CD4-positive, alpha-beta T cell treated with Interleukin-2 at 100 ng/mL for 4 hours (primary cell): ENCODE measurements at places on chromosomes 16 and 17.

- no peak for DNase-seq
Observed at GRCh38 chr17:28573521-28573920, 2.2 kb upstream of the PIGS start.

GRCh38 chr17:2847381-2848333 lies 51.4 kb downstream of the RAP1GAP2 start:
- no peak for DNase-seq

DNA sequence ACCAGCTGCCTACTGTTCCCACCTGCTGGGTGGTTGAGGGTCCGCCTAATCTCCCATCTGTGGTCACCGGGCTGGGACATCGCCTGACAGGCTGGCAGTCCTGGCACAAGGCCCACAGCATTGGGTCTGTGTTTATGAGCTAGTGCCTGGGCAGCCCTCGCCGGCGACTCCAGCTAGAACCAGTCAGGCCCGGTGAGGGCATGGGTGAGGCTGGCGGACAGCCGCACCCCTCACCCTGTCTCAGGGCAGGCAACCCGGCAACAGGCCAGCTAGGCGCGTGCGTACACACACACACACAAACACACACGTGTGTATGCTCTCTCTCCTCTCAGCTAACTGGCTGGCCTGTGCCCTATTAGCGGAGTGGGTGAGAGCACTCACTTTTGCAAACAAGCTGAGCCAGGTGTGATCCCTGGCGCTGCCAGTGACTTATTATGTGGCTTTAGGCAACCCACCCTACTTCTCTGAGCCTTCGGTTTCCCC lies 10.4 kb downstream of the HSD11B2 start:
- DNase-seq, result no peak

DNA sequence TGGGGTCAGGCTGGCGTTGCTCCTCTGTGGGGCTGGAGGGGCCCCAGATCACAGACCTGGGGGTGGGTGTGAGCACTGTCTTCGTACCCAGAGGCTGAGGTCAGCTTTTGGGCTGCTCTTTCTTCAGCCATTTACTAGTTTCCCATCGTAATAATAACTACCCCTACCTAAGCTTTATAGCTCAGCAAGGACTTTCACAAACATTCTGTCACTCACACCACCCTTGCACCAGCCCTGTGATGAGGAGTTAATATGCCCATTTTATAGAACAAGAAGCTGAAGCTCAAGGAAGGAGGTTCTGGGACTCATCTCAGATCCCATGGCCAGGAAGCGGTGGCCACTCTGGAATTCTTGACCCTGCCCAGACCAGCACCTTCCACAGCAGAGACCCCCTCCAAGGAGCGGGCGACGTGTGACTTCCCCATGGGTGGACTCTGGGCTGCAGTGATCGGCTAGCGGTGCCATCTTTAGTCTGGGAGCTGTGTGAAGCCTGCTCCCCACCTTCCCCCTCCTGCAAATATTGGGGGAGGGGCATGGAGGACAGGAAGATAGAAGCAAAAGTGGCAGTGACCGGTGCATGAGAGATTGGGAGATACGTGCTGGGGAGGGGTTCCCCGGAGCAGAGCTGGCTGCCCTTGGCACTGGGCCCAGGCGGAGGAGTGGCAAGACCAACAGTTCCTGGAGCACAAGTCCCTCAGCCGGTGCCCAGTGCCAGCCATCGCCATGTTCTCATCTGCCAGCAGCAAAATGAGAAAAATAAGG lies 81.8 kb upstream of the TOB1 start:
- no peak for DNase-seq

DNA sequence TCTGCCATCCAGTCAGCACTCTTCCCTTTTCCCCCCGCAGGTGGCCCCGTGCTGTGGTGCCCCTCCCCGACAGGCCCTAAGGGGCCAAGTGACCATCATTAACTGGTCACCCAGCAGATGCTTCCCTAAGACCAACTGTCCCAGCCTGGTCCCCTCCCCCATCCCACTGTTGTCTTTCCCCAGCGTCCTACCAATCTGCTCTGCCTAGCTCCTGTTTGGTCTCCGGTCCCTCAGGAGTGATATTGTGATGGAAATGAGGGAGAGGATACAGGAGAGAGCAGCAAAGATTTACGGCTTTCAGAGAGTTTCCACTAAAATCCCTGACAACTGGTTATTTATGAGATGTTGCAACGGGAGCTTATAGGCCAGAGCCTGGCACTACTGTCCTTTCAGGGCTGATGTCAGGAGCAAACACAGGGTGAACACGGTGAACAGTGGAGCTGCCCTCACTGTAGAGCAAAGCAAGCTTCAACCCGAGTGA lies 1.4 kb upstream of the TTLL6 start:
- DNase-seq, result no peak

- no peak for DNase-seq
Observed at GRCh38 chr17:11772031-11772430, 173.8 kb downstream of the DNAH9 start.

GRCh38 chr17:80679816-80680215 lies 135.2 kb downstream of the RPTOR start:
- DNase-seq, result no peak

DNA sequence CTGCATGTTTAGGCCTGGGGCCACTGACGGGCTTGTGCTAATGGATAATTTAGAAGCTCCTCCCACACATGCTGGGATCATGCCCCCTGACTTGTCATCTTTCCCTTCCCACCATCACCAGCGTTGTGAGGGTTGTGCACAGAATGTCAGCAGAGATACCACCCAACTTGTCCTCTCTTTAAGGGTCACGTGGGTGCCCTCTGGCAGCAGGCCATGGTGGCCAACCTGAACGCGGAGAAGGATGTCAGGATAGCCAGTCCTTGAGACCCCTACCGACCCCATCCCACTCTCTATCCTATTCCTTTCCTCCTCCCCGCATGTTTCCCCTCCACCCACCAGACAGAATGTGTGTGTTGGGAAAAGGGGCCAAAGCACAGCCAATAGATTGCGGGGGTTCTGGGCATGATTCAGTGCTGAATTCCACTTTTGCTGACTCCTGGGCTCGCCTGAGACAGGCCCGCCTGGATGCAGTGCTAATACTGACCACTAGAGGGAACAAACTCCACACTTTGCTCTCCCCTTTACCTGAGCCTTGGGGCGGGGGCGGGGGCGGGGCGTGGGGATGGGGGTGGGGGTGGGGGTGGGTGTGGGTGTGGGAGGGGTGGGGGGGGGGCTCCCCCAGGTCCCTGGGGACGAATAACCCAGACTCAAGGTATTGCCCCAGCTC lies at the start of gene GH2:
Gene GH2 (minus strand): TSS at position 10 of the 667 bp plus-strand sequence. CDS start 143 bp downstream, outside the sequence.
- DNase-seq, result peak; percentile 71

DNA sequence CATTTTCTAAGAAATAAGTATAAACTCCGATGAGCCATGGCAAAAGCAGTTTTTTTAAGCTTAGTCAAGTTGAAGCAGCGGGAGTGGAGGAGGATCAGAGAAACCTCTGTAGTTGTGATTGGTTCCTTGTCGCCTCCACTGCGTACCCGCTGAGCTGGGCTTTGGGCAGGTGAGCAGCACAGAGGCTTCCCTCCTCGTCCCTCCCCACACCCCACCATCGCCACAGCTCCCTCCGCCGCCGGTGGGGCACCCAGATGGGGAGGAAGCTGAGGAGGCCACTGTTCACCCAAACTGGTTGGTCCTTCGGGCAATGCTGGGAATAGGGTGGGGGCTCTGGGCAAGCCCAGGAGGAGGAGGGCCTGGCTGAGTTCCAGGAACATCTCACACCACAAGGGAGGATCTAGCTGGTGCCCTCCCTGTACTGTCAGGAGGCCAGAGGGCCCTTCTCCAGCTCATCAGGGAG lies 5.2 kb upstream of the MRPL38 start:
- no peak for DNase-seq

- DNase-seq, result peak; percentile 69
Observed at GRCh38 chr16:88651276-88651988, 579 bp upstream of the CYBA start.

DNA sequence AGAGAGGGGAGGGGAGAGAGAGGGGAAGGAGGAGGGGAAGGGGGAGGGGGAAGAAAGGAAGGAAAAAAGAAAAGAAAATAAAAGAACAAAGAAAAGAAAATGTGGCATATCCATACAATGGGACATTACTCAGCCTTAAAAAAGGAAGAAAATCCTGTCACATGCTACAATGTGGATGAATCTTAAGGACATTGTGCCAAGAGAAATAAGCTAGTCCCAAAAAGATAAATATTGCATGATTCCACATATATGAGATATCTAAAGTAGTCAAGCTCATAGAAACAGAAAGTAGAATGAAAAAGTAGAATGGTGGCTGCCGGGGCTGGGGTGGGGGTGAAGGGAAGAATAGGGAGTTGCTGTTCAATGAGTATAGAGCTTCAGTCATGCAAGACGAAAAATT lies 40.4 kb downstream of the CNGB1 start:
- no peak for DNase-seq

- no peak for DNase-seq
Observed at GRCh38 chr17:73393962-73394361, 82.2 kb upstream of the CDC42EP4 start.

- DNase-seq, result no peak
Observed at GRCh38 chr16:15640966-15641365, 2.0 kb downstream of the MARF1 start.

DNA sequence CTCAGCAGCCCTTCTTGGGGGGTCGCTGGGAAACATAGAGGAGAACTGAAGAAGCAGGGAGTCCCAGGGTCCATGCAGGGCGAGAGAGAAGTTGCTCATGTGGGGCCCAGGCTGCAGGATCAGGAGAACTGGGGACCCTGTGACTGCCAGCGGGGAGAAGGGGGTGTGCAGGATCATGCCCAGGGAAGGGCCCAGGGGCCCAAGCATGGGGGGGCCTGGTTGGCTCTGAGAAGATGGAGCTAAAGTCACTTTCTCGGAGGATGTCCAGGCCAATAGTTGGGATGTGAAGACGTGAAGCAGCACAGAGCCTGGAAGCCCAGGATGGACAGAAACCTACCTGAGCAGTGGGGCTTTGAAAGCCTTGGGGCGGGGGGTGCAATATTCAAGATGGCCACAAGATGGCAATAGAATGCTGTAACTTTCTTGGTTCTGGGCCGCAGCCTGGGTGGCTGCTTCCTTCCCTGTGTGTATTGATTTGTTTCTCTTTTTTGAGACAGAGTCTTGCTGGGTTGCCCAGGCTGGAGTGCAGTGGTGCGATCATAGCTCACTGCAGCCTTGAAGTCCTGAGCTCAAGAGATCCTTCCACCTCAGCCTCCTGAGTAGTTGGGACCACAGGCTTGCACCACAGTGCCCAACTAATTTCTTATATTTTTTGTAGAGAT lies 3.4 kb downstream of the STH start:
- DNase-seq, result peak; percentile 82

- peak; percentile 70 for DNase-seq
Observed at GRCh38 chr17:82065638-82066303, at the start of gene DUS1L. TSS of gene DUS1L (minus strand) at chr17:82065804. CDS start at chr17:82065059, 745 bp downstream.

- DNase-seq, result no peak
Observed at GRCh38 chr17:77101521-77102410, 39.0 kb upstream of the SEC14L1 start.

DNA sequence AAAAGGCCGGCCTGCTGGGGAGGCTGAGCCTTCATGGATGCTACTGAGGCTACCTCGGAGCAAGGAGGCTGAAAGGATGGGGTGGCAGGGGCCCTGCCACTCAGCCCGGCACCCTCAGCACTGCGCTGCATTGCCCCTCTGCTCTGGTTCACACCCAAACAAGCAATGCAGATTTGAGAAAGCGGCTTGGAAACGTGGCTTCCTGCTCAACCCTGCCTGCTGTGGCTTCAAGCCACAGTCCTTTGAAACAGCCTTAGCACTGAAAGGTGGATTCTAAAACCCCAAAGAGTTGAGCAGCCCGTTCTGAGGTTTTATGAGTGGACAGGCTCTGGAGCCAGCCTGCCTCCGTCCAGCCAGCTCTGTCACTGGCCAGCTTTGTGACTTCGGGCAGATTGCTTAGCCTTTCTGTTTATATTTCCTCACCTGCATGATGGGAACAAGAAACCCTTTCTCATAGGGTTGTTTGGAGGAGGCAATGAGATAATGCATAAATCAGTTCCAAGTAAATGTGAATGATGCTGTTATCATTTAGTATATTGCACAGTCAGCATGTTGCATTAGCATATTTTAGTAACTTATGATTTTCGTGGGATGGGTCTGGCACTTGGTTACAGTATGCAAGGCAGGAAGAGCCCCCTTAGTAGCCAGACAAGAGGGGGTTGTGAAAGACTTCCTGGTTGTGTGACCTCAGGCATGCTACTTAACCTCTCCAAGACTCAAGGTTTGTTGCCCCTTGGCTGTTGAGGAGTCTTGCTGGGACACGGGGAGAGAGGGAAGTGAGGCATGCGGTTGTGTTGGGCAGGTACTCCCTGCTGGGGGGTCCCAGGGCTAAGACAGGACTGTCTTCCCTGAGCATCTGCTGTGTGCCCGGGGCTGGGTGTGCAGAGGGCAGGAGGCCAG lies 23.6 kb downstream of the CRISPLD2 start:
- no peak for DNase-seq

GRCh38 chr17:58351182-58351581 lies 819 bp downstream of the SUPT4H1 start:
- DNase-seq, result no peak

GRCh38 chr17:81291662-81292061 lies 3.4 kb downstream of the SLC38A10 start:
- peak; percentile 76 for DNase-seq

DNA sequence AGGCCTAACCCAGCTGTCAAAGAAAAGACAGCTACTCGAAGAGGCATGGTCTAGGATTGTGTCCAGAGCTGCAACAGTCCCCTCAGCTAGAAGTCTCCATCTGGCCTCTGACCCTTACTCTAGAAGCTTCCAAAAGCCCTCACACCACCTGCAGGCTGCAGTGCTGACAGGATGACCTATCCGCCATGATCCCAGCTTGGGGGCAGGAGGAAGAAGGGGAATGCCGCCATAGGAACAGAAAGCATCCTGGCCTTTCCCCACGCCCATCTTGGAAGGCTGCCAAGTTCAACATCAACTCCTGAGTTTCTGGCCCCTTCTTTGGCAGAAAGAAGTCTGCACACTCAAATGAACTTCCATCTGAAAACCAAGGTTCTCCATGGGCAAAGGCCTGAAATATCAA lies 3.1 kb upstream of the KRT36 start:
- no peak for DNase-seq

DNA sequence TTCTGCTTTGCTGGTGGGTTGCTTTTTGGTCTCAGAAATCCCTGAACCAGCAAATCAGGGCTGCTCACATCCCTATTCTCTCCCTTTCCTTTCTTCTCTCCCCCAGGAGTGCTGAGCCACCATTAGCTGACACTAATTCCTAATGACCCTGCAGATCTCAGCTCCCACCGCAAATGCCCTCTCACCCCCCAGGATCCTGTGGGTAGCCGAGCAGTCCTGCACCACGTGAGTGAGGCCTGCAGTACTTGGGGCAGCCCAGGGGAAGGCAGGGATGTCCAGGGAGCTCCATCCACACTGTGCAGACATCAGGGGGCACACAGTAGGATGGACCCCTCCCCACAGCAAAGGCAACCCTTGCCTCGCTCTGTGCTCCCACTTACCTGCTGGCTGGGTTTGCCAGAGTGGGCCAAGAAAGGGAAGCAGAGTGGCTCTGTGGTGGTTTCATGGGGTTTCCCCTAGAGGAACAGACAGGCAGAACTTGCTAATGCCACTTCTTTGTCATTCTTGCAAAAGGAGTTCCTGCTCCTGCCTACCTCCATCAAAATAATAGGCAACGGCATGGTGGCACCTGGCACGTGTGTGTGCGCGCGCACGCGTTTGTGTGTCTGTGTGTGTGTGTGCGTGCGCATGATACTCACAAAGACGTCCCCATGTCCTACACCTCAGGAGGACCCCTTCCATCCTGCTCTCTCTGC lies 135.6 kb downstream of the GAS7 start:
- DNase-seq, result no peak
